Panc1 (cell line): ENCODE measurements at places on chromosomes 5 and 9. TPM values are rescaled to one million over a fixed set of nuclear protein-coding genes. Genes with fewer than 3 reads are reported as not detected.

- H3K4me1 ChIP-seq, result peaks cover 8% of the 10 kb centered on the region; the same call in 1 of the 2 replicates
- no peak overlapping the region for H3K4me3 ChIP-seq
- H3K36me3 ChIP-seq, result no peaks in the 10 kb centered on the region
- no peak overlapping the region for H3K27ac ChIP-seq
- no peaks in the 10 kb centered on the region for H3K27me3 ChIP-seq
Measured at GRCh38 chr5:119288379-119289033, 67.3 kb upstream of the TNFAIP8 start.

GRCh38 chr9:16012621-16013020, 459.8 kb downstream of the CCDC171 start:
- H3K4me1 ChIP-seq, result no peaks in the 10 kb centered on the region
- no peaks in the 10 kb centered on the region for H3K27me3 ChIP-seq
- no peak overlapping the region for H3K4me3 ChIP-seq
- DNase-seq, result no peak
- H3K27ac ChIP-seq, result no peak overlapping the region
- no peaks in the 10 kb centered on the region for H3K36me3 ChIP-seq

- no peak overlapping the region for H3K27ac ChIP-seq
- H3K4me3 ChIP-seq, result no peak overlapping the region
- H3K4me1 ChIP-seq, result no peaks in the 10 kb centered on the region
- no peaks in the 10 kb centered on the region; the same call in 1 of the 2 replicates for H3K27me3 ChIP-seq
- DNase-seq, result no peak
- no peaks in the 10 kb centered on the region for H3K36me3 ChIP-seq
Measured at GRCh38 chr5:52864884-52865283, 77.2 kb downstream of the ITGA1 start.

CCL19 gene
- total RNA-seq, result not detected

CAMK2A gene
- 0.51 TPM for total RNA-seq
